ENCODE measurements at places on chromosomes 5 and 9.

- no peak for DNase-seq
These were observed 39.4 kb downstream of the MRPS27 start for GRCh38 chr5:72280581-72281069.

DNA sequence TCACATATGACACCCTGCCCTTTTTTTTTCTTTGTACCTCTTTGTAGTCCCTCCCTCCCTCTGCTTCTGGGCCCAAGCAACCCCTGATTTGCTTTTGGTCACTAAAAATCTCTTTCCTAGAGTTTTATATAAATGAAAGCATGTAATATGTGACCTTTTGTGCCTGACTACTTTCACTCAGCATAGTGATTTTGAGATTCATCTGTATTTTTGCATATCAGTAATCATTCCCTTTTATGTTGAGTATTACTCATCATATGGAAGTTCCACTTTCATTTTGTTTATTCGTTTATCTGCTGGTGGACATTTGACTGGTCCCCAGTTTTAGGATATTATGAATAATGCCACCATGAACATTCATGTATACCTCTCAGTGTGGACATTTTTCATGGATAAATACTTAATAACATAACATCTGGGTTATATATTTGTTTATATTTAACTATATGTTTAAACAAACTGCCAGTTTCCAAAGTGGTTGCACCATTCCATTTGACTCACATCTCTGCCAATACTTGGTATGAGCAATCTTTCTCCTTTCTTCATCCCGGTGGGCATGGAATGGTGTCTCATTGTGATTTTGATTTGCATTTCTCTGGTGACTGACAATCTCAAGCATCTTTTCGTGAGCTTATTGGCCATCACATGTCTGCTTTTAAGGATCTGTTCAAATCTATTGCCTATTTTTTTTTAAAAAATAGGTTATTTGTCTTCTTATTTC, 115.7 kb upstream of the S1PR3 start:
- no peak for DNase-seq

DNA sequence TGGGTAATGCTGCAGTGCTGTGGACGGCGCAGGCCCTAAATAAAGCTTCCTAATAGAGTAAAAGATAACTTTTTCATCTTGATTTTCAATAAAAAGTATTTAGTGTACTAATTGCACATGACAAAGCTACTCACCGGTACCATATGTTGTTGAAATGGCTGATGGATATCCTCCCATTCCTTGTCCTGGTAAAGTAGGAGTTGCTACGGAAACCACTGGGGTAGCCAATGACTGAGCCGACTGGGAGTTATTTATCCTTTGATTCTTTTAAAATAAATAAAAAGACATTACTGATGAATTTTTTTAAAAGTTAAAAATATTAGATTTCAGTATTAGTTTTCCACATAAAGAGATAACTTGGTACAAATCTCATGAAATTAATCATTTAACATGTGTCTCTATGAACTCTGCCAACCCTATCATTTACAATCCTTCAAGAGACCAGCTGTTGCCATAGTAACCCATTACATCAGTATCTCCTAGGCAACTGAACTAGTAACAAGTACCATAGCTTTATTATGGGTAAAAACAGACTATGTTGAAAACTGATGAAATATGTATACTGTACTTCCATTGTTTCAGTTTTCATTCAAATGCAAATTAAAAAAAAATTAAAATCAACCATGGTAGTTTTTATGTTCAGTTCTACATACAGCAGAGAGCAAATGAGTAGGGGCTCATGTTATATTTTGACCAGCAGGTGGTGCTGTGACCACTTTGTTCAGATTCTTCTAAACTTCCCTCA, 153.7 kb downstream of the MEF2C start:
- DNase-seq = peak; percentile 52

GRCh38 chr9:128703616-128704355, 1.5 kb downstream of the PKN3 start:
- DNase-seq = no peak

- DNase-seq = no peak
These were observed 378.1 kb upstream of the TLE4 start for GRCh38 chr9:79193501-79194223.

GRCh38 chr5:76445063-76445462, 42.0 kb downstream of the IQGAP2 start:
- no peak for DNase-seq

DNA sequence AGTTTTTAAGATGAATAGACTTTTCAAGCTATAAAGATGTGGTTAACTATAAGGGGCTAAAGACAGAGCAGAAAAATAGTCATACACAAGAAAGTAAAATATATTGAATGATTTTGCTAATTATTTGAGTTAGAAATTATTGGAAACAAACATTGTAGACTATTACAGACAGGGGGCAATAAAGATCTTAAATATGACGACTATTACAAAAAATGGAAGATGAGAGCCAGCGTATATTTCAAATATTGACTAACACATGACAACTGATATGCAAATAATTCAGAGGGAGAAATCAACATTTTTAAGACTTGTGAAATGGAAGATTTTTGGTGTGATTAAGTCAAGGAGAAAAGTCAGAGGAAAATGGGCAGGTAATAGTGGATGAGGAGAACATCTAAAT, 520.2 kb upstream of the NUDT12 start:
- no peak for DNase-seq

DNA sequence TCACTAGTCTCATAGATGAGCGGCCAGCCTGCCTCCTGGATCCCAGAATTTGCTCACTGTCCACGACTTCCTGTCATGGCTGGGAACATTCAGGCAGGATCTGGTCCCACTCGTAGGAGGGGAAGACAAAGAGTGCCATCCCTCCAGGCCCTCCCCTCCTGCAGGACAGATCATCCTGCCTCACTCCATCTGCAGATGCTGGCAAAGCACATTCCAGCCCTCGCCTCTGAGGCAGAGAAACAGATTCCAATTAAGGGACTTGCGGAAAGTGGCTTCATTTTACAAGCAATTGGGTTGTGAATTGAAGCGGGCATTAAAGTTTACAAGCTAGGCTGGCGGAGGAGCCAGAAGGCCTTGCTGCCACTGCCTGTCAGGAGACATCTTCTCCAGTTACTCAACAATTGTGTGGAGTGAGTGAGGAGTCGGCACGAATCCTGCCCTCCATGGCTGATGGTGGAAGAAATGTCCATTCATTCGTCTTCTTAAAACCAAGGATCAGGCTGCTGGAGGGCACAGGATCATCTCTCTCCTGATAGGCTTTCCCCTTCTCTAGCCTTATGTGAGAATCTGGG, 41.8 kb upstream of the KCNMB1 start:
- DNase-seq = no peak

DNA sequence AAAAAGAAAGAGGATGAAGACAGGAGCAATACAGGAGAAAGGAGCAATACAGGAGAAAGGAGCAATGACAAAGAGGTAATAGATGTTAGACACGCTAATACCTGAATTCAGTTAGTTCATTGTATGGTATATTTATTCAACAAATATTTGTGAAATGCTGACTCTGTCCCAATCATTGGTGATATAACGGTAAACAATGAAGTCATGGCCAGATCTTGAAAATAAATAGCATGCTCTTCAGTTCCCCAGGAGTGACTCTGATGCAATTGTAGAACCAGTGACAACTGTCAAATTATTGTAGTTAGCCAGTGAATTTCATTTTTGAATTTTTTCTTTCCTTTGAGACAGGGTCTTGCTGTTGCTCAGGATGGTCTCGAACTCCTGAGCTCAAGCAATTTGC, 48.0 kb upstream of the SPINK14 start:
- no peak for DNase-seq

GRCh38 chr9:14323083-14323971, 9.4 kb upstream of the NFIB start:
- no peak for DNase-seq
